ENCODE measurements at places on chromosomes 16 and 17.
A peak's percentile ranks its signal among the peaks of the same experiment; 100 is the strongest.

DNA sequence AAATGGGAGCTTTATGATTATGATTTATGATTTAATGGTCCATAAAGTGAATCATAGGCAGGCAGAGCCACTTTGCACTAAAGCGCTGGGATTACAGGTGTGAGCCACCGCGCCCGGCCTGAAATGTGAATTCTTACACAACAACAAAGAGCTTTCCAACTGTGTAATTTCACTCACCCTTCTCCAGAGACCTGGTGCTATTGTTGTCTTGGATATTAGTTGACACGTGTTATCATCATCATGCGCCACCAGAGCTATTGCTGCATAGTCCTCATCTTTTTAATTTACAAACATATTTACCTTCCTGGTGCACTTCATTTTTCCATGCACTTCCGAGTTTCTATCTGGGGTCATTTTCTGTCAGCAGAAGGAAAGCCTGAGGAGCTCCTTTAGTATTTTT, 4.8 kb upstream of the UTS2R start:
- no peaks in the 10 kb centered on the region for H3K36me3 ChIP-seq
- no peak for DNase-seq
- H3K4me1 ChIP-seq = peaks cover 11% of the 10 kb centered on the region
- no peak overlapping the region for H3K4me3 ChIP-seq

GRCh38 chr16:21989751-21990150, 11.2 kb downstream of the PDZD9 start:
- no peaks in the 10 kb centered on the region for H3K27me3 ChIP-seq
- no peak overlapping the region for H3K4me3 ChIP-seq
- DNase-seq = no peak

- no peaks in the 10 kb centered on the region for H3K4me1 ChIP-seq
- H3K27me3 ChIP-seq = peaks cover 8% of the 10 kb centered on the region
- H3K27ac ChIP-seq = no peak overlapping the region
- no peaks in the 10 kb centered on the region for H3K36me3 ChIP-seq
- no peak for DNase-seq
These were observed 308.3 kb downstream of the FOXL1 start for GRCh38 chr16:86886651-86887050.

DNA sequence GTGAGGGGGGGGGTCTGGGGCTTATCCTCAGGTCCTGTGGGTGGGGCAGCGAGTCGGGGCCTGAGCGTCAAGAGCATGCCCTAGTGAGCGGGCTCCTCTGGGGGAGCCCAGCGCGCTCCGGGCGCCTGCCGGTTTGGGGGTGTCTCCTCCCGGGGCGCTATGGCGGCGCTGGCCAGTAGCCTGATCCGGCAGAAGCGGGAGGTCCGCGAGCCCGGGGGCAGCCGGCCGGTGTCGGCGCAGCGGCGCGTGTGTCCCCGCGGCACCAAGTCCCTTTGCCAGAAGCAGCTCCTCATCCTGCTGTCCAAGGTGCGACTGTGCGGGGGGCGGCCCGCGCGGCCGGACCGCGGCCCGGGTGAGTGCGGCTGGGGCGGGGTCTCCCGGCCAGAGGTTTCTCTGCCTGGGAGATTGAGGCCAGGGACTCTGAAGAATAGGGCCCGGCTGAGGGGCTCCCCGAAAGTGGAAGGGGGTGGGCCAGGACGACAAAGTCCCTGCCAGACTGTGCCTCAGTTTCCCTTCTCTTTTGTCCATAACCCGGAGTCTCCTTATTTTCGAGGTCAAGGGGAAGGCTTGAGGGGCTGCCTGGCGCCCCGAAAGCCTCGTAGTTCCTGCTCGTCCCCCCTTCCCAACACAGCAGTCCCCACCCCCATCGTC, at the start of gene FGF11:
FGF11 (plus strand) TSS at position 51 of the 651 bp plus-strand sequence; CDS start at position 160, 109 bp downstream.
- no peak within 1 kb of the TSS for H3K27ac ChIP-seq
- H3K4me3 ChIP-seq = peak within 1 kb of the TSS; percentile 75
- peak; percentile 28 for DNase-seq
- H3K4me1 ChIP-seq = peaks cover 56% of the 10 kb centered on the region

GRCh38 chr17:48002266-48002915, 31.5 kb downstream of the CDK5RAP3 start:
- no peak overlapping the region for H3K4me3 ChIP-seq
- DNase-seq = no peak
- peaks cover 5% of the 10 kb centered on the region for H3K27me3 ChIP-seq
- no peaks in the 10 kb centered on the region for H3K36me3 ChIP-seq
- no peak overlapping the region for H3K27ac ChIP-seq

DNA sequence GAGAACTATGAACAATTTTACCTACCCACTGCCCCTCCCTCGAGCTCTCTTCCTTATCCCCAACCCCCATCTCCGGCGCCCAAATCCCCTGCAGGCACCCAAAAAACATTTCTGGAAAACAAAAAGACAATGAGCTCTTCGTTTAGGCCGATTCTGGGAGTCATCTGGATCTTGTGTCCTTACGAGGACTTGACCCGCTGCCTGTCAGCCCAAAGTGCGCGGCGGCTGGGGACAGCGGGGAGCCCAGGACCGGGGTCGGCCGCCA, 524 bp downstream of the STRADA start:
- peak overlapping the region; percentile 96 for H3K27ac ChIP-seq
- peak overlapping the region; percentile 86 for H3K4me3 ChIP-seq
- peaks cover 28% of the 10 kb centered on the region for H3K4me1 ChIP-seq
- H3K36me3 ChIP-seq = peaks cover 21% of the 10 kb centered on the region
- H3K27me3 ChIP-seq = no peaks in the 10 kb centered on the region

GRCh38 chr16:82050909-82051357, 15.9 kb downstream of the HSD17B2 start:
- H3K27ac ChIP-seq = no peak overlapping the region
- H3K4me3 ChIP-seq = no peak overlapping the region
- no peak for DNase-seq
- peaks cover 27% of the 10 kb centered on the region for H3K27me3 ChIP-seq
- H3K36me3 ChIP-seq = no peaks in the 10 kb centered on the region
- no peaks in the 10 kb centered on the region for H3K4me1 ChIP-seq

DNA sequence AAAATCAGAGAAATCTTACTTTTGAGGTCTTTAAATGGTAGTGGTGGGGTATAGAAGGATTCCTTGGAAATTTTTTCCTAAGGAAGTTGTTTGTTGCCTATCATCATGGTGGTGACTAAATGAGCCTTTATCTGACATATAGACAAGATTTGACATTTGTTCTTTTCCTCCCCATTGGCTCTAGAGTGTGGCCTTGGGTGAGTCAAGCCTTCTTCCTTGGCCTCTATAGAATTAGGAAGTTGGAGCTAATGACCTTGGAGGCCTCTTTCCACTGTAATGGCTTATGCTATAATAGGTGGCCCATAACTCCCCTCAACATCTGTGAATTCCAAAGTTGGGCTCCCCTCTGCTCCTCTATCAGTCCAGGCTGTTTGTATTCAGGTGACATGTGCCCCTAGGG, 79.1 kb upstream of the HNF1B start:
- no peak overlapping the region for H3K4me3 ChIP-seq
- peaks cover 72% of the 10 kb centered on the region for H3K4me1 ChIP-seq
- no peak for DNase-seq
- no peak overlapping the region for H3K27ac ChIP-seq
- no peaks in the 10 kb centered on the region for H3K36me3 ChIP-seq
- H3K27me3 ChIP-seq = no peaks in the 10 kb centered on the region

GRCh38 chr16:73217654-73218053, 169.7 kb upstream of the ZFHX3 start:
- H3K36me3 ChIP-seq = no peaks in the 10 kb centered on the region
- H3K4me1 ChIP-seq = no peaks in the 10 kb centered on the region
- H3K4me3 ChIP-seq = no peak overlapping the region

GRCh38 chr17:21296097-21297025, 11.8 kb downstream of the MAP2K3 start:
- no peak overlapping the region for H3K4me3 ChIP-seq
- no peak for DNase-seq
- H3K27ac ChIP-seq = no peak overlapping the region
- H3K36me3 ChIP-seq = peaks cover 47% of the 10 kb centered on the region
- H3K4me1 ChIP-seq = peaks cover 24% of the 10 kb centered on the region

DNA sequence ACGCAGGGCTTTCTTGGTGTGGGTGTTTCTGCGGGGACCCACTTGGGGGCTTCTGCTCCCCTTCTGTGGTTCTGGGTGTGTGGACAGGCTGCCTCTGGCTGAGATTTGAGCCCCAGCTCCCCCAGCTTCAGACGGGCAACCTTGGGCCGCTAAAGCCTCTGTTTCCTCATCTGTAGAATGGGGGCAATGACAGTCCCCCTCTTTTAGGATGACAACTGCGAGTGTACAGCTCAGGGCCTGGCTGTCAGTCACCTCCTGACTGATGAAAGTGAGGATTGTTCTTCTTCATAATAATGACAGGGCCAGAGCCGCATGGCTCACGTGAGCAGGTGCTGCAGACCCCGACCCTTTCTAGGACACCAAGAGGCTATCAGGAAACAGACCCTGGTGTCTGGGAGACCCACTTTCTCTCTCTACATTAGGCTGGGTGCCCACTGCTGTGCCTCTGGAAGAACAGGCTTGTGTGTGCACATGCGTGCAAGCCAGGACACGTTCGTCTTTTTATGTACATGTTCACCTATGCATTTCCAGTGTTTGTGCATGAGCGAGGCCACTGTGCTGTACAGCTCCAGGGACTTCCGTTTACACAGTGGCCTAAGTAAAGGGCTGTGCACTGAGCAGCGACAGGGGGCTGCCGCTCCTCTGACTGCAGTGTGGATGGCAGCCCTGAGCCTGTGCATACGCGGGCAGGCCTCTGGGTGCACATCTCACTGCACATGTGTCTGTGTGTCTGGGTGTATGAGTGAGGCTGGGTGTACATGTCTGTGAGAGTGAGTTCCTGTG, 4.6 kb downstream of the SPNS3 start:
- DNase-seq = no peak
- no peak overlapping the region for H3K27ac ChIP-seq
- H3K36me3 ChIP-seq = no peaks in the 10 kb centered on the region
- peaks cover 12% of the 10 kb centered on the region for H3K4me1 ChIP-seq
- H3K27me3 ChIP-seq = peaks cover 2% of the 10 kb centered on the region

Data from activated B cell treated with CpG ODN at 0.5 μM for 24 hours (primary cell).